ENCODE measurements at places on chromosomes 7 and 10.

DNA sequence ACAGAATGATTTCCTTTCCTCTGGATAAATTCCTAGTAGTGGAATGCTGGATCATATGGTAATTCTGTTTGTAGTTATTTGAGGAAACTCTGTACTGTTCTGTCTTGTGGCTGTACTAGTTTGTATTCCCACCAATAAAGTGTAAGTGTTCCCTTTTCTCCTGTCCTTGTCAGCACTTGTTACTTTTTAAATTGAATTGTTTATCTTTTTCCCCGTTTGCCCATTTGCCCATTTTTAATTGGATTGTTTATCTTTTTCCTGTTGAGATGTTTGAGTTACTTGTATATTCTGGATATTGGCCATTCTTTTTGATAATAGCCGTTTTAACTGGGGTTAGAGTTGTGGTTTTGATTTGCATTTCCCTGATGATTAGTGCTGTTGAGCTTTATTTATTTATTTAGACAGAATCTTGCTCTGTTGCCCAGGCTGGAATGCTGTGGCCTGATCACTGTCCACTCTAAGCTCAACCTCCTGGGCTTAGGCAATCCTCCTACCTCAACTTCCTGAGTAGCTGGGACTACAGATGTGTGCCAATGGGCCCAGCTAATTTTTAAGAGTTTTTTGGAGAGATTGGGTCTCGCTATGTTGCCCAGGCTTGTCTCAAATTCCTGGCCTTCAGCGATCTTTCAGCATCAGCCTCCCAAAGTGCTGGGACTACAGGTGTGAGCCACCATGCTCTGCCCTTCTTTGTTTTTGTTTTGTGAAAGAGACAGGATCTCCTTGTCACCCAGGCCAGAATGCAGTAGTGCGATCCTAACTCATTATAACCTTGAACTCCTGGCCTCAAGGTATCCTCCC lies 23.0 kb downstream of the BMPR1A start:
- DNase-seq: no peak

DNA sequence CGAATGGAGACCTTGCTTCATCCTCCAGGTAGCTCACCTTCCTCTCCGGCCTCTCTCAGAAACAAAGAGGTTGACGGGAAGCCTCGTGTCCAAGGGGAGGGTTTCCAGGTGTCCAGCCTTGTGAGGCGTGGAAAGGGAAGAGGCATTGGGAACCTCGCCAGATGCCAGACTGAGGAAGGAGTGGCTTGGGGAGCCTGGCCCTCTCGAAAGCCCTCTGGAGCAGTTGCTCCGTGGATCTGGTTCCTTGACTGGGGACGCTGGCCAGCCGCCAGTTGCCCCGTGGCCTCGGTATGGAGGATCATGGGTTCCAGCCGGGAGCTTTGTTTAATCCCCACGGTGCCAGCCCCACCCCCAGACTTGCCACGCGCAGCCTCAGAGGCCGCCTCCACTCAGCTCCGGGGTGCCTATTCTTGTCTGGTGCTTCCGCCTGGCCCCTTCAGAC lies 30.3 kb upstream of the SUN1 start:
- DNase-seq: no peak

DNA sequence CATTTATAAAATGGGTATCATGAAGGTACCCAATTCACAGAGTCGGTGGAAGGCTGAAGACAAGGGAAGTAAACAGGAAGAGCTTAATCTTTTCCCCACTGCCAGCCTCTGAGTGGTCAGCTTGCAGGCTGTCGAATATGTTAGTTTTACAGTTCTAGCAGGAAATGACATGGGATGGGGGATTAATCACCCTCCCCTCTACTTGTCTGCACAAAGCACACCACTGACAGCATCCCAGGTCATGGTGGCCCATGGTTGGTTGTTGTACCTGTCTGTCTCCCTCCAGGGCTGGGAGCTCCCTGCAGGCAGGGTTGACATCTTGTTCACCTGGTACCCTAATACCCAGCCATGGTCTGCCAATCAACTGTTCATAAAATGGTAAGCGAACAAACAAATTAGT lies 55.6 kb downstream of the GRB10 start:
- DNase-seq: no peak

GRCh38 chr10:43844221-43844620 lies 195.5 kb upstream of the ZNF32 start:
- no peak for DNase-seq

All from frontal cortex (tissue), 4 donors.